ENCODE measurements at places on chromosomes 13 and 19.

GRCh38 chr13:113170511-113170910 lies 12.1 kb downstream of the PROZ start:
- DNase-seq, result no peak

GRCh38 chr13:44153496-44153895 lies 220.1 kb upstream of the SERP2 start:
- DNase-seq, result no peak

DNA sequence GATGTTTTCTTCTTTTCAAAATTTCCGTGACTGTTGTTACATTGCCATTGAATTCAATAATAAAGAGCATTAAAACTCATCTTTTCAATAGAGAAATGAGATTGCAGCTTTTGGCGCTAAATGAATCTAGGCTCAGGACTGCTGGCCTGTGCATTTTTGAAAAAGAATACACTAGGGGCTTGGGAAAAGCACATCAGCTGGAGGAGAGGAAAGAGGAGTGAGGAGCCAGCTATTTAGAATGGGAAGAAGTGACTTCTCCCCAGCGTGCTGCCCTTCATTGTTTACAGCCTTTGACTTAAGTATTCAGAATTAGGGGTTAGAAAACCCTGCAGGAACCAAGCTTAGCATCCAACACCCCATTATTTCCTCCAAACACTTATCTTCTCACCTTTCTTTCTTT lies 43.3 kb downstream of the TNFSF11 start:
- DNase-seq, result no peak

GRCh38 chr19:48629599-48630295 lies 7.4 kb downstream of the DBP start:
- peak; percentile 62 for DNase-seq

- no peak for DNase-seq
Measured at GRCh38 chr13:26255115-26255514, 1.2 kb downstream of the CDK8 start.

GRCh38 chr19:50728084-50728737 lies 5.0 kb downstream of the CLEC11A start:
- peak; percentile 68 for DNase-seq

DNA sequence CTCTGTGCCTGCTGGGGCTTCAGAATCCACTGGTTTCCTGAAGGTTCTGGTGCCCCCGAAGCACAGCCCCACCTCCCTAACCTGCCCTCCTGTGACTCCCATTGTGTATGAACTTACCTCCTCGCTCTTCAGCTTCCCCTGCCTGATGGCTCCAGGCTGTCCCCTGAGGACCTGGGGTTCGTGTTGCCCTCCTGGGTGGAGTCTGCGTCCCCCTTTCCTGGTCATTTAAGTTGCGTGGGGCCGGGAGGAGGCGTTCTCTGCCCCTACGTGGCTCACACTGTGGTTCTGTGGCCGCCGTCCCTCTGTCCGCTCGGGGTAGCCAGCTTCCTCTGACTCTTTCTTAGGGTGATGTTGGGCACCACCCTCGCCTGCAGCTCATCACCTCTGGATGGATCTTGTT lies 13.9 kb downstream of the TFDP1 start:
- peak; percentile 47 for DNase-seq

- DNase-seq, result no peak
Measured at GRCh38 chr13:40982772-40983171, 36.3 kb downstream of the ELF1 start.

DNA sequence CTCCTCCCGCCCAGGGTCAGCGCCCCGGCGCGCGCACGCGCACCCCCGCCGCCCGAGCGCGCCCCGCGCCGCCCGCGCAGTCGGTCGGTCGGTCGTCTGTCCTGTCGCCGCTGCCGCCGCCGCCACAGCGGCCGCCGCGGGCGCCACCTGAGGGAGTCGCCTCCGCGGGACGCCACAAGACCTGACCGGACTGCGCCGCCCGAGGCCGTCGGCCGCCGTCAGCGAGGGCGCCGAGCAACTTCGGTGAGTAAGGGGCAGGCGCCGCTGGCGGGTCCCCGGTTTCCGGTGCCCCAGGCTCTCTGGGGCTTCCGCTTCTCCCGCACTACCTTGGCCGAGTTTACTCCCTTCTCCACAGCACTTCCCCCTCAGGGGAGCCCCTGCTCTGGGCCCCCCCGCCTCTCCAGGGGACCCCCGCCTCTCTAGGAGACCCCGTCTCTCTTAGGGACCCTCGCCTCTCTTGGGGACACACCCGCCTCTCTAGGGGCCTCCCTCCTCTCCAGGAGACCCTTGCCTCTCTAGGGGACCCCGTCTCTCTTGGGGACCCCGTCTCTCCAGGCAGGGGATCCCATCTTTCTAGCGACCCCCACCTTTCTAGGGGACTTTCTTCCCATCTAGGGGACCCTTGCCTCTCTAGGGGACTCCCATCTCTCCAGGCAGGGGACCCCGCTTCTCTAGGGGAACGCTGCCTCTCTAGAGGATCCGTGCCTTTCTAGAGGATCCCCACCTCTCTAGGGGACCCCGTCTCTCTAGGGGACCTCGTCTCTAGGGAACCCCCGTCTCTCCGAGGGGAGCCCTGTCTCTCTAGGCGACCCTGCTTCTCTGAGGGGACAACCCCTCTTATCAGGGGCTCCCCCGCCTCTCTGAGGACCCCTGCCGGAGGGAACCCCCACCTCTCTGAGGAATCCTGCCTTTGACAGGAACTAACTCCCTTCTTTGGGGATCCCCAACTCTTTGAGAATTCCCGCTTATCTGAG lies 19.3 kb upstream of the GATAD2A start:
- DNase-seq, result peak; percentile 73

DNA sequence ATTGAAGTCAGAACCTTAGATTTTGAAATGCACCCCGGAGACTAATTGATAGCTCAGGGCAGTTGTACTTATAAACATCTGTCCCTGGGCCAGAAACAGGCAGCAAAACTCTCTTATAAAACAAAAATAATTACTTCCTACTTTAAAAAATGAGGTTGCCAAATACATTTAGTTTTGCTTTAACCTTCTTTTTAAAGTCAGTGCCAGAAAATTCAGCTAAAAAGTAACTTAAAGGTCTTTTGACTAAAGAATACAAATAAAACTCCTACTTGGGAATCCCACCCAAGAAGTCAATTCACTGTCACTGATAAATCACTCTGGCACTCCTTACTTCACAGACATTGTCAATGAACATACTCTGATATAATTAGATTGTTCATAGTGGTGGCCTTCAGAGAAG lies 60.7 kb downstream of the DOCK9 start:
- no peak for DNase-seq

GRCh38 chr13:40389081-40389641 lies 277.3 kb downstream of the FOXO1 start:
- no peak for DNase-seq

- no peak for DNase-seq
Measured at GRCh38 chr13:37492075-37492474, 106.5 kb downstream of the POSTN start.

DNA sequence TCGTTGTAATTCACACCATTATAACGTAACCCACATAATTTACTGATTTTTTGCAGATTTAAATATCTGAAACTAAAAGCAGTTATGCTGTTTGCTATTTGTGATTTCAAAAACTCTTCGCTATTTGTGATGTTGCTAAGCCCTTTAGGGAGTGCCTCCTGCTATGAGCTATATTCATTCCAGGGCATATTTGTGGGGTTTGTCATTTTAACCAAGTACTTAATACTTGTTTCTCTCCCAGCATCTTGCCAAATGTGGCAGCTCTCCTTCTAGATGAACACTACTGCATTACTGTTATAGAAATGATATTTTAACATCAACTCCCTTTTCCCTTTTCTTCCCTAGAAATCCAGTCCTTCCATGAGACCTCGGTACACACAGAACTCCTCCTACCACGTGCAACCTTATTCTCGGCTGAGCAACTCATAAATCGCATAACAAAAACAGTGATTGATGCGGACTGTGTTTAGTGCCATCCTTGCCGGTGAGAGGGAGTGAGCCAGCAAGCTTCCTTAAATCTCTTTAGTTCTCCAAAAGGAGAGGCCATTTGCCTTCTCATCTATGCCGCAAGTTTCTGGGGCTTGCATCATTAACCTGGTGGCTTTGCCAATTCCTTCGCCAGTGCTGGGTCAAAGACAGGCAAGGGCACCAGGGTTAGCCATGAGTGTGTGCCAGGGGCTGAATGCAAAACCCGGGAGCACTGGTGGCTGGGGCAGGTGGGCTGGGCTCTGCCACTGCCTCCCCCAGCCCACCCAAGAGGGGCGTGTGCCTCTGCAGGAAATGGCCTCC lies 33.4 kb downstream of the RFX2 start:
- peak; percentile 77 for DNase-seq

DNA sequence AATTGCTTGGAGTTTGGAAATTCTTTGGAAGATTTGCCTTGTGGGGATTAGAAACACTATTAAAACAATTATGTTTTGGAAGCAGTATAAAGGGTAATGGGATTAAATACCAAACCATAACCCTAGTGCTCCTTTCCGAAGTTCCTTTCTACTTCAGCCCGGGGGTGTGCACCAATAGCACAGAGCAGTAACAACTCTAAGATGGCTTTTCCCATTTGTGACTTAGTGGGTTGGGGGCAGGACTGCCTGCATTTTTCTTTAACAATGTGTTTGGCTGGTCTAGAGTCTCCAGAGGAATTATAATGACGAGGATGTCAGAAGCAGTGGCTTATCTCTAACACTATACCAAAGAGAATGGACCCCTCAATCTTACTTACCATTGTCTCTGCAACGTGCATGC lies 11.9 kb upstream of the IL17D start:
- DNase-seq, result no peak
